ENCODE measurements at places on chromosomes 13 and 19.

DNA sequence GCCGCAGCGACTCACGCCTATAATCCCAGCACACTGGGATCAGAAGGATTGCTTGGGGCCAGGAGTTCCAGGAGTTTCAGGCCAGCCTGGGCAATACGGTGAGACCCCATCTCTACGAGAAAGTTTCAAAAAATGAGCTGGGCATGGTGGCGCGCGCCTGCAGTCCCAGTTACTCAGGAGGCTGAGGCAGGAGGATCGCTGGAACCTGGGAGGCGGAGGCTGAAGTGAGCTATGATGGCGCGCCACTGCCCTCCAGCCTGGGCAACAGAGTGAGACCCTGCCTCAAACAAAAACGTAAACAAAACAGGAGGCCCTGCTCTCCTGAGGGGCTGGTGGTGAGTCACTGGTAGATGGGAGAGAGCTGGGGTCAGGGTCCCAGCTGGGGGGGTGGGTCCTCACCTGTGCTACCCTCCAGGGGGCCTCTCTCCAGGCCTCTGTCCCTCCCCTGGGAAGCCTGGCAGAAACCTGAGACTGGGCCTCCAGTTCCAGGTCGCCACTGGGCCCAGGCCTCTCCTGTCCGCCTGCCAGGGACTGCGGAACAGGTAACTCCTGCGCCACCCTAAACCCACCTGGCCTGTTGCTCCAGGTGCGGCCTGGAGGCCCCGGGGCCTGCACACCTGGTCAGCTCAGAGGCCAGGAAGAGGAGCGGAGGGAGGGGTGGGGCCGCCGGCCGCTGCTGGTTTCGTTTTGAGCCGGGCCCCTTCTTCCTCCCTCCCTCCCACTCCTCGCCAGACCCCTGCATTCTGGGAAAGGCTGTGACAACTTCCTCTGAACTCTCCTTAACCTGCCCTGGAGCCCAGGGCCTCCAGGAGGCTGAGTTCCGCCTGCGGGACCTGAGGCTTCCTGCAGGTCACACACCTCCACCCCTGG is 17.2 kb upstream of the ZBTB7A start:
- no peak for DNase-seq

- DNase-seq, result no peak
Measured at GRCh38 chr19:39183104-39183503, 13.7 kb upstream of the NCCRP1 start.

- no peak for DNase-seq
Measured at GRCh38 chr19:41552558-41552957, 23.4 kb upstream of the CEACAM21 start.

- peak; percentile 31 for DNase-seq
Measured at GRCh38 chr13:24512197-24512907, at the start of gene PARP4. PARP4 (minus strand) TSS chr13:24512778; CDS start chr13:24503776, 9,002 bp downstream.

GRCh38 chr19:39173502-39173991 is 23.2 kb upstream of the NCCRP1 start:
- no peak for DNase-seq

GRCh38 chr13:68719815-68720214 is 1387.8 kb upstream of the ATXN8OS start:
- no peak for DNase-seq
